Iris pigment epithelial cell (primary cell): ENCODE measurements at places on chromosomes 16 and 17.
A peak's percentile ranks its signal among the peaks of the same experiment; 100 is the strongest.

DNA sequence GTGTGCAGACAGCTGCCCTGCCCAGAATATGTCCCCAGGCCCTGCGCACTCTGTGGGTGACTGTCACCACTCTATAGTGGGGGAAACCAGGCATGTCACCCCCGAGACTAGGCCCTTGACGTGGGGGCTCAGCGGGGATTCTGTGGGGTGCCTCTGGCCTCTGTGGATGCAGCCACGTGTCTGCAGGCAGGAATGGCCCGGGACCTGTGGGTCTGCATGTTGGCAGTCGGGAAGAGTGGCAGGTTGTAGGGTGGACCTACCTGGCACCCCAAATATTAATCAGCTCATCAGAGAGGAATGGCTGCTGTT, 954 bp downstream of the IL32 start:
- DNase-seq, result no peak

GRCh38 chr16:3575491-3575890, 1.7 kb downstream of the NLRC3 start:
- no peak for DNase-seq

- DNase-seq, result no peak
Measured at GRCh38 chr16:55964923-55965475, 89.8 kb upstream of the CES5A start.

DNA sequence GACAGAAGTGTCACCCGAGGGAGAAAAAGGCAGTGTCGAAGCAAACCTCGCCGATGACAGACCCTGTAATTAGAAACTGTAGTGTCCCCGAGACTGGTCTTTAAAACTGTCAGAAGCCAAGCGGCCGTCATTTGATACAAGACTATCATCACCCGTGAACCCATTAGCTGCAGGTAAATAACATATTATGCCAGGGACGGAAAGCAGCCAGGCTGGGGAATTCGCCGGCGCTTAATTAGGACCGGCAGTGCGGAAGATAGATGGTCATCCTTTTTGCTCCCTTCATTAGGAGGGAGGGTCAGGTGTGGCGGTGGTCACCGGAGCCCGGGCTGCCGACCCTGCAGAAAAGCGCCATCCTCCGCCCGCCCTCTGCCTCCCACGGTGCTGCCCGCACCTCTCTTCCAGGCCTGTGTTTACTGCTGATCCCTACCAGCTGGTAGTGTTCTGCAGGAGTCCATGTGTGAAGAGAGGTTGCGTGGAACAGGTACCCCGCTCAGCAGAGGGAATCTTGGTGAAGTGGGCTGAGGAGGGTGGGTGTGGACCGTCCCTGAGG, 109.4 kb upstream of the GSE1 start:
- no peak for DNase-seq

DNA sequence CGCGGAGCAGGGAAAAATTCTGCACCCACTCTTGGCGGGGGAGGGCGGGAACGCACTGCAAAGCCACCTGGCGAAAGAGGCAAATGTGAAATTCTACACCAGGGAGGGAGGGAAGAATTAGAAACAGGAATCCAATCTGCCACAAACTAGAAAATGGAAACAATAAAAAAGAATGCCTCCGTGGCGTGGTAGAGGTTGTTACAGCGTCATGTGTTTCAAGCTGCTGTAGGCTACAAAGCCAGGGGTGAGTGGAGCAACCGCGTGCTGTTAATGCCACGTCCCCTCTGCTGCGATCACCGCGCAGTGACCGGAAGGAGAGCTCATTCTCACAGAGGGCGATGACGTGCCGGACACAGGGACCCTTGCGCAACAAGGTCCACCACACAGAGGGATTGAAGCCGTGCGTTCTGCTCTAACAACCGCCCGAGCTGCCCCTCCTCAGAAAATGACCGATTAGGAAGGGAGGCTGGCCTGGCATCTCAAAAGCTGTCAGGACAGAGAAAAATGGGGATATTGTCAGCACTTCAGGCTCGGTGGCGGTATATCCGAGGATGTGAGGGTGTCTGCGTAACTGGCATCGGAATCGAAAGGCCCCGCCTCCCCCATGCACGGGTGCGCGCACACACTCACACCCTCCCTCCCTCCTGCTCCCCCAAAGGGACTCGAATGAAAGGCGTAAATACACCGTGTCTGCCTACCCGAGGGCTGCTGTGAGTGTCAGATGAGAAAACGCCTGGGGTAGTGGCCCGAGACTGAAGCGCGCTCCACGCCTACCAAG, 70.8 kb upstream of the TNRC6C start:
- peak; percentile 65 for DNase-seq

DNA sequence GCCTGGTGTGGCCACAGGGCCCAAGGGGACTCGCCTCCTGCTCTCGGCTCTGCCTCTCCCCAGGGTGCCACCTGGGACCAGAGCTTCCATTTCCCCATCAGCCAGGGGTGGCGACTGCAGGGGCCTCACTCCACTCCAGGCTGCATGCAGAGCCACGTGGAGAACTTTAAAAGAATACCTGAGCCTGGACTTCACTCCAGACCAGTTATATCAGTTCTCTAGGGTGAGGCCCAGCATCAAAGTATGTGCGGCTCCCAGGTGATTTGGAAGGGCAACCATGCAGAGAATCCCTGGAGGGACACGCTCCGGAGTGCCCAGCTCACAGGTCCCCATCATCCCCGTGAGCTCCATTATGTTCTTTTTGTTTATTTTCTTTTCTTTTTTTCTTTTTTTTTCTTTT, 39.8 kb downstream of the KIAA0513 start:
- no peak for DNase-seq

GRCh38 chr17:78641243-78641642, 64.0 kb upstream of the DNAH17 start:
- DNase-seq, result no peak

DNA sequence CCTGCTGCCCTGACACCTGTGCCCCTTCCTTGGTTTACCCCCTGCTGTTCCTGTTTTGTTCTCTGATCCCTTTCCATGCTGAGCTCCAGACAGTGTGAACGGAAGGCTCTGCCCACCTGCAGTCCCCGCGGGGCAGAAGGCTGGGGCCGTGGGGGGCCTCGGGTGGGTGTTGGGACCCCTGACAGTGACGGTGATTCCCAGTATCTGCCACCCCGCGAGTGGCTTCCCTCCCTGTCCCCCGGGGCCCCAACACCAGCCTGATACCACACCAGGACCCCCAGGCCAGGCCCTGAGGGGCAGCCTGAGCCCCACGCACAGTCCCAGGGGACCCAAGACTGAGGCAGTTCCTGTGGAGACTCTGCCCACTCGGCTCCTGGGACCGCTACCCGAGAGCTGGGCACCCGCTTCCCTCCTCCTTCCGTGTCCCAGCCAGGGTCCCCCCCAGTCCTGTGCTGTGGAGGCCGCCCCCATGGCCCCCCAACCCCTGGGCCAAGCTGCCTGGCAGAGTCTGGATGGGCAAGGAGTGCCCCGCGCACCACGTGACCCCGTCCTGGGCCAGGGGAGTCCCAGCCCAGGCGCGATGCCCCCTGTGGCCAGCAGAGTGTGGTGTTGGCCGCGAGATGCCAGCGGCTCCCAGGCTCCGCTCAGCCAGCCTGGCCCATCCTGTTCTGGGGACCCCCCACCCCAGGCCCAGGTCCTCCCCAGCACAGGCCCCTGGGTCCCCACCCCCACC, 10.0 kb upstream of the C1QTNF8 start:
- peak; percentile 33 for DNase-seq

GRCh38 chr17:66978514-66979061, 14.1 kb downstream of the CACNG4 start:
- DNase-seq, result no peak

- DNase-seq, result no peak
Measured at GRCh38 chr16:65342231-65342866, 220.5 kb upstream of the CDH11 start.

- DNase-seq, result no peak
Measured at GRCh38 chr16:84570739-84571403, 47.0 kb downstream of the COTL1 start.

DNA sequence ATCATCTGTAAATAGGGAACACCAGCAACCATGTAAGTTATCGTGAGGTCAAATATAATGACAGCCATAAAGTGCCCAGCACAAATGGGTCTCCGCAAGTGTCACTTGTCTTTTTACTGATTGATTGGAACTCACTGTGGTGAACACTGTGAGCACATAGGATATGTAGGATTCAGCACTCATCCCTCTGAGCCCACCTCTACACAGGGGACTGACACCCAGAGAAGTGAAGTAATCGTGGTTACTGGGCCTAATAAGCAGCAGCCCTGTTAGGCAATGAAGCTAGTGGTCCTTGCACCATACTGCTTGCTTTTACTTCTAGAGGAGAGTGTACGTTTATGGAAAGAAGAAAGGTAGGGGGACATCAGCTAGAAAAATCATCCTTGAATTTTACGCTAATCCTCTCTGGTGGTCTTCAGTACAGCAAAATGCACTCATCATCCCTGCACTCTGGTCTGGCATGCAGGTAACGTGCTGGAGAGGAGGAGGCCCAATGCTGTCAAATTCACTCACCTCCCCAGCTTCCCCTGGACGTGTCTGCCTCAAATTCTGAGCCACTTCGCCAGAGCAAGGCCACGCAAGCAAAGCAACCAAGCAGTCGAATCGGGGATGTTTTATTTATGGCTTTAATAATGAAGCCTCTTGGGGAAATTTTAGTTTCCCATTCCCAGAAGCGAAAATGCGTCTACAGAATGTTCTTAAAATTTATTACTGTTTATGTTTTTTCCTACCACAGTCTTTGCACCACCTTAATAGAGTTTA, 74.7 kb downstream of the YPEL2 start:
- no peak for DNase-seq

DNA sequence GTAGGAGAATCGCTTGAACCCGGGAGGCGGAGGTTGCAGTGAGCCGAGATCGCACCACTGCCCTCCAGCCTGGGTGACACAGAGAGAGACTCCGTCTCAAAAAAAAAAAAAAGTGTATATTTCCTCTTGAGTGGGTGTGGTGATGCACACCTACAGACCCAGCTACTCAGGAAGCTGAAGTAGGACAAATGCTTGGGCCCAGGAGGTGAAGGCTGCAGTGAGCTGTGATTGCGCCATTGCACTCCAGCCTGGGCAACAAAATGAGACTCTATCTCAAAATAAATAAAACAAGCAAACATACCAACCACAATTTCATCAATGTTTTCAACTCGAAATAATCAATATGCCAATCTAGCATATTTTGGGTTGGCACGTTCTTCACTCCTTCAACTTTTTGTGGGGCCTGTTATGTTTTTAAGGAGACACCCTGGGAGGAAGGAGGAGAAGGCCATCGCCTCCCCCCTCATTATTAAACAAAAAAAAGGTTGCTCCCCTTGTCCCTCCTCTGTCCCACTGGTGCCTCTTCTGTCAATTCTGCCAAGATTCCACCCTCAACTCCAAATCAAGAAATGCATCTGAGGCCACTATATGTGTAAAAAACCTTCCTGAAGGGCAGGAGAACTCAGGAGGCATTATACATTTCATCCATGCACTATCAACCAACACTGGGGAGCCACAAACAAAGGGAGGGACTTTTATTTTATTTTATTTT, 52.4 kb upstream of the ATF7IP2 start:
- no peak for DNase-seq

DNA sequence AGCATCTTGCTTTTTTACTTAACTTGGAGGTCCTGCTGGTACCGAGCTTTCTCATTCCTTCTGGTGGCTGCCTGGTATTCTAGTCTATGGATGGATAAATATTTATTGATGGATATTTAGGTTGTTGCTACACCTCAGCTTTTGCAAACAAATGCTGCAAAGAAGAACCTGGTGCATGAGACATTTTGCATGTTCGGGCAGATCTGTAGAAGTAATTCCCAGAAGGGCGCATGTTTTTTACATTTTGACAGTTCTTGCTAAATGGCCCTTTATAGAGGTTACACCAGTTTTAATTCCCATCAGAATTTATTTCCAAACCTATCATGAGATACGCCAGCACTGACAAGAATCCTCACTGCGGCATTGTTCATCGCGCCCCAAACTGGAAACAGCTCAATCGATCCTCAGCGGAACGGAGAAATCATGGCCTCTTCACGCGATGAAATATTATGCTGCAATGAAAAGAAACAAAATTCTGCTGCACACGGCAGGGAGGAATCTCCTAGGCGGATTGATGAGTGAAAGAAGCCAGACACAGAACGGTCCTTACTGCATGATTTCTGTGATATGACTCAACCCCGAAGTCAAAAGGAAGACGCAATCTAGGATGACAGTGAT, 68.0 kb upstream of the CREBBP start:
- no peak for DNase-seq

GRCh38 chr17:54867634-54868033, 33.0 kb upstream of the TOM1L1 start:
- DNase-seq, result no peak
